ENCODE measurements at places on chromosomes 16 and 17.

GRCh38 chr17:1104222-1104621 lies 75.6 kb downstream of the ABR start:
- DNase-seq, result no peak

- peak; percentile 67 for DNase-seq
Measured at GRCh38 chr17:82668631-82669099, 20.4 kb upstream of the WDR45B start.

DNA sequence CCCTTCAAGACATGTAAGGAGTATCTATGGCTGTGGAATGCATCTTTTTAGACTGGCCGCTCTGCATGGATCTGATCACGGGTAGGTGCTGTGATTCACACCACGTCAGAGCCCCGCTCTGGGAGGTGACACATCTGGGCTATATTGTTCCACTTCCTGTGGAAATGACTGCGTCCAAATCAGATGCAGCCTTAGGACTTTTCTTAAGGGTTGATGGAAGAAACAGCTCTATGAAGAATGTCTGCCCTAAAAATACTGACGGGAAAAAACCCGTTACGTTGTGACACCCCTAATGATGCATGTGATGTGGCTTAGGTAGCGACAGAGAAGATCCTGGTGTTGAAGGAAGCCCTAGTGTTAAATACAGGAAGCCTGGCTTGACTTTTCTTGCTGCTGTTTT lies 12.2 kb downstream of the BANP start:
- DNase-seq, result peak; percentile 81

DNA sequence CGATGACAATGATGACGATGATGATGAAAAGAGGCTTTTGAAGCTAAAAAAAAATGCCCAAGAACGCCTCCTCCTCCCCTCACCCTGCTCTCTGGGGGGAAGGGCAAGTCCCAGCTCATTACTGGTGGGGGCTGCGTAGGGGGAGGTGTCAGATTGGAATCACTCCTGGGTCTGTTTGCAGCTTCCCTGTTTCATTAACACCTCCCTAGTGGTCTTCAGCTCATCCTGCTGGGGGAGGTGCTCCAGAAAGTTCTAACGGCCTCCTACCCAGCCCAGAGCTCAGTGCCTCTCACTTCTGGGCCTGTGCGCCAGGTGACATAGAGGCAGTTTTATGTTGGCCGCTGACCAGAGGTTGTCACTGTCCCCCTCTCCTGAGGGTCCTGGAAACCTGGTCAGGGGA lies 12.7 kb downstream of the MRM1 start:
- no peak for DNase-seq

DNA sequence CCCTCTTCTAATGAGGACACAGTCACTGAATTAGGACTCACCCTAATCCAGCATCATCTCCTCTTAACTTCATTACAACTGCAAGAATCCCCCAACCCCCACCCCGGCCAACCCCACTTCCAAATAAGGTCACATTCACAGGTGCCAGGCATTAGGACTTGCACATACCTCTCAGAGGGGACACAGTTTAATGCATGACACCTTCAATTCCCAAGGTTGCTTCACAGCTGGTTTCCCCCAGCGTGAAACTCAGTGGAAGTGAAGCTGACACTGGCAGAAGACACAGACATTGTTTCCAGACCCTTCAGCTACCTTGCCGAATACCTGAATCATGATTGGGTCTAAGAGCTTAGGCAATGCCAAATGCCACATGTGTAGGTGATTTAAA lies 217.0 kb upstream of the DYNLRB2 start:
- no peak for DNase-seq

DNA sequence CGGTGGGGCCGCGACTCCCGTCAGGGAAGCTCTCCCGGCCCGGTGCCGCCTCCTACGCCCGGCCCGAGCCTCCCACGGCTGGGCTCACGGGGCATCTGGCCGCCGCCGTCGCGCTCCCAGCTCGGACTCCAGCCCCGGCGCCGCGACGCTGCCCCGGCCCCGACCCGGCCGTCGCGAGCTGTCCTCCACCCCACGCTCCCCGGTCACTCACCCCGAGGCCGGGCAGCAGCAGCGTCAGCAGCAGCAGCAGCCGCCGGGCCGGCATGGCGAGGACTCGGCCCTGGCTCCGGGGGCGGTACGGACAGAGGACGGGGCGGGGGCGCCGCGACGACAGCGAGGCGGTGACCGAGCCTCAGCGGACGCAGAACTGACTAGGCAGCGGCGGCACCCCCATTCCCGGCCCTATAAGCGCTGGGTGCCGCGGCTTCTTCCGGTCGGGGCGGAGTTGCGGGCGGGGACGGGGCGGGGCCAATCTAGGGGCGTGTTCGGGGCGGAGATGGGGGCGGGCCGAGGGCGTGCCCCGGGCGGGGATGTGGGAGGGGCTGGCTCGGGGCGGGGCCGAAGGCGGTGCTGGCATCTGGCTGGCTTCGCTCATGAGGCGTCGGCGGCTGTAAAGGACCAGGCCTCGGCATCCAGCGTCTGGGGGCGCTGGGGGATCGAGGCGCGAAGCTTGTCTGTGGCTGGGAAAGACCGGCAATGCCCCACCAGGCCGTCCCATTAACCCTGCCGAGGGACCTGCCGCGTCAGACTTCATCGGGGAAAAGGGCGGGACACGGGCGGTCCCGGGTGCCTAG lies at the start of gene ERN1:
Gene ERN1 (minus strand): TSS at position 380 of the 794 bp plus-strand sequence. CDS start 115 bp downstream, at position 265.
- DNase-seq, result peak; percentile 96

DNA sequence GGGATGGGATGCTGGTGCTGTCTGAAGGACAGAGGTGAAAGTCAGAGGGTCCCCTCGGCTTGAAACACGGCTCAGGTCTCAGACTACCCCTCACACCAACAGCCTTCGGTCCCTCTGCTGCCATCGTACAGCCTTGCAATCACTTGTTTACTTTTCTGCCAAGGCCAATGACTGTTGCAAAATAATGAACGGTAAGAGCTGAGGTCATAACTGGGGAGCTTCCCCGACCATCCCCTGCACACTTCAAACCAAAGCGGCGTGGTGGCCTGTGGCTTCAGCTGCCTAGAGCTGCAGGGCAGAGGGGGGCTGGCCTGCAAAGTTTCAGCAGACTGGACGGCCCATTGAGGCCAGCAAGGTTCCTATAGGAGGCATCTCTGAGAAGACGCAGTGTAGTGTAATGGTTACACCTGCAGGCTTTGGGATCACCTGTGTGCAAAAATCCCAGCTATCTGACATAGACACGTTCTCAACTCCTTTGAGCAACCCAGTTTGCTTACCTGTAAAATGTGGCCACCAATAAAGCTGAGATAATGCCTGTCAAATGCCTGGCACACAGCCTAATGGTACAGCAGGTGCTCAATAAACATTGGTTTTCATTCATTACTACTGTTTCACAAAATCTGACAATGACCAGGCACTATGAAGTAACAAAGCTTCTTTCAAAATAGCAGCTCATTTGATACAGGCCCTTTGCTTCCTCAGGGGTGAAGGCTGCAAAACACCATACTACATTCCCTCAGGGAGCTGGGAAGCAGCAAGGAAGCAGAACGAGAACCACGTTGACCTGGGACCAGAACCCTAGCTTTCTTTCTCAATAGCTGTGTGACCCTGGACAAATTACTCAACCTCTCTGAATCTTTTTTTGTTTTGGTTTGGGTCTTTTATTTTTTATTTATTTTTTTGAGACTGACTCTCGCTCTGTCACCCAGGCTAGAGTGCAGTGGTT lies 5.0 kb downstream of the PAM16 start:
- DNase-seq, result no peak
